Heart left ventricle (tissue), 16 donors: ENCODE measurements at places on chromosomes 13 and 19. TPM values are rescaled to one million over a fixed set of nuclear protein-coding genes. Genes with fewer than 3 reads are reported as not detected.

GRCh38 chr13:113637262-113638160, 20.5 kb downstream of the ATP4B start:
- no peaks in the 10 kb centered on the region for H3K27me3 ChIP-seq
- no peak overlapping the region for H3K4me3 ChIP-seq

The ZNF575 gene
- 0.65 TPM for polyA plus RNA-seq

DNA sequence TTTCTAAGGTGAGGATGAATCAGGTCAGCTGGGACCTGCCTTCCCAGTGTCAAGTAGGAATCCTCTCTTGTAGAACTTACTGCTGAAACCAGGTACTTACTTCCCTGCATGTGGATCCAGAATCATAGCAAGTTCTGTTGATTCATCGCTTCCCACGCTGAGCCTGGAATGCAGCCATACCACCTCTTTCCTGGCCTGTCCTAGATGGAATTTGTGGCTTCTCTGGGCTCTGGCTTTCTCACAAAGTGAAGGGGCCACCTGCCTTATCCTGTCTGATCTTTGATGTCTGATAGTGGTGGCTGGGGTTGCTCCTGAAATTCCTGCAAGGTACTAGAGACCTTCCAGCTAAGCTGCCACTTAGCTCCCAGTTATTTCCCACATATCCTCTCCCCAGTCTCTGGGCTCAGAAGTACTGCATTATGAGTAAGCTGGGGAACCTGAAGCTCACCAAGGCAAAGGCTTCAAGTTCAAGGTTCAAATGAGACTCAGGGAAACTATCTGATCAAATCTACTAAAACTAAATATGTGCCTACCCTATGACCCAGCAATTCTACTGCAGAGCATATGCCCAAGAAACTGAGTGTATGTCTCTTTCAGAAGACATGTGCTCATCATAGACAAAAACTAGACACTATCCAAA, 103.5 kb downstream of the SUCLA2 start:
- no peaks in the 10 kb centered on the region for H3K36me3 ChIP-seq
- no peak overlapping the region for H3K27ac ChIP-seq
- DNase-seq: no peak
- no peaks in the 10 kb centered on the region for H3K4me1 ChIP-seq

DNA sequence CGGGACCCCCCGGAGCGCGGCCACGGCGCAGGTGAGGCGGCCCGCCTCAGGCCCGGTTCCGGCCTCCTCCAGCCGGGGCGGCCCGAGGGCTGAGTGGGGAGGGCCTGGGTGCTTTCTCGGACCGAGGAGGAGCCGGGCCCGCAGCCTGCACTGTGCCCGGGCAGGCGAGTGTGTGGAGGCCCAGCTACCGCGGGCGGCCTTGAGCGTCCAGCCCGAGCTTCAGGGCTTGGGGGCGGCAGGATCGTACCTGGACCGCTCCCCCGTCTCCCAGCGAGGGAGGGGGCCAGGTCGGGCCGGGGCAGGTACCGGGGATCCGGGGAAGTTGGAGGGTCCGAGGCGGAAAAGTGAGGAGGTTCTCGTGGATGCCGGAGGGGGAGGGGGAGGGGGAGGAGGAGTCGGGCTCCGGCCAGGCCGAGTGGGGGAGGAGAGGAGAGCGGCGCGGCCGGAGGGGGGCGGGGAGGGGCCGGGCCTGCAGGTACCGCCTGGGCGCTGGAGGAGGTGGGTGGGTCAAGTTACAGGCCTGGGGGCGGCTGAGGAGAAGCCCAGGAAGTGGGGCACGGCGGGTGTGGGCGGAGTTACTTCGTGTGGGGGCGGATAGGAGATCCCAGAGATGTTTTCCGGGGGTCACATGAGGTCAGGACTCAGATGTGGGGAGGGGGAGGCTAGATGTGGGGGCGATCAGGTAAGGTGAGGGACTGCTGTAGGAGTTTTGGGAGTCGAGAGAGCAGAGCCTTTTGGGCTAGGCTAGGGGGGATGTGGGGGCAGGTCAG, 545 bp downstream of the NACC1 start:
- no peaks in the 10 kb centered on the region for H3K27me3 ChIP-seq
- peak overlapping the region; percentile 67 for H3K27ac ChIP-seq
- H3K36me3 ChIP-seq: peaks cover 8% of the 10 kb centered on the region
- peak; percentile 47 for DNase-seq
- H3K4me1 ChIP-seq: peaks cover 40% of the 10 kb centered on the region

- H3K27me3 ChIP-seq: no peaks in the 10 kb centered on the region
- no peak overlapping the region for H3K27ac ChIP-seq
- DNase-seq: no peak
- no peaks in the 10 kb centered on the region for H3K4me1 ChIP-seq
Observed at GRCh38 chr13:71718931-71719330, 148.1 kb downstream of the DACH1 start.

DNA sequence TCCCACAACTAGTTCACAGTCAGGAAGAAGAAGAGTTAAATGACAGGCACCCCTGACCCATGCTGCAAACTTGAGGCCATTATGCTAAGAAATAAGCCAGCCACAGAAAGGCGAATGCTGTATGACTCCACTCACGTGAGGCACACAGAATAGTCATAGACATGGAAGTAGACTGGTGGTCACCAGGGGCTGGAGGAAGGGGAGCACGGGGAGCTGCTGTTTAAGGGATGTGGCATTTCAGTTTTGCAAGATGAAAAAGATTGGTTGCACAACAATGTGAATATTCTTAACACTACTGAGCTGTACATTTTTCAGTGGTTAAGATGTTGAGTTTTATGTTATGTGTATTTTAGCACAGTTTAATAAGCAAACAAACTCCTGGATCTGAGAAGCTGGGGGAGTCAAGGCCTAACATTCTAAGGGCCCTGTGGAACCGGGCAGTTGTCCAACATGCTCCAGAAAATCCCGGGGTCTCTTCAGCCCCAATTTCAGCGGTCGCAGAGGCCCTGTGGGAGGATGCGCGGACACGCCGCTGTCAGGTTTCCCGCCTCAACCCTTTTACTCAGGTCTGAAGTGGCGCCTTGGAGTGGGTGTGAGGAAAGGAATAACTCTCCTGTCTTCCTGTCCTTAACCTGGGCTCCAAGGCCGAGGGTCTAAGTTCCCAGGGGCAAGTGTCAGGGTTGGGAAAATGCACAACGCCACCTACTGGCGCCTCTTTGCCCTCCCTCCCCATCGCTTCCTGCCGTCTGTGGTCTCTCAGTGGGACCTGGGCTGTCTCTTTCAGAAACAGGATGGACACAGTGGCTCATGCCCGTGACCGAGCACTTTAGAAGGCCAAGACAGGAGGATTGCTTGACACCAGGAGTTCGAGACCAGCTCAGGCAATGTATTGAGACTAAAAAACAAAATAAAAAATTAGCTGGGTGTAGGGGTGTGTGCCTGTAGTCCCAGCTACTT, 4.4 kb upstream of the TMEM272 start:
- DNase-seq: no peak
- H3K27ac ChIP-seq: no peak overlapping the region
- H3K4me3 ChIP-seq: no peak overlapping the region
- H3K27me3 ChIP-seq: no peaks in the 10 kb centered on the region
- H3K4me1 ChIP-seq: peaks cover 16% of the 10 kb centered on the region
- no peaks in the 10 kb centered on the region for H3K36me3 ChIP-seq

DNA sequence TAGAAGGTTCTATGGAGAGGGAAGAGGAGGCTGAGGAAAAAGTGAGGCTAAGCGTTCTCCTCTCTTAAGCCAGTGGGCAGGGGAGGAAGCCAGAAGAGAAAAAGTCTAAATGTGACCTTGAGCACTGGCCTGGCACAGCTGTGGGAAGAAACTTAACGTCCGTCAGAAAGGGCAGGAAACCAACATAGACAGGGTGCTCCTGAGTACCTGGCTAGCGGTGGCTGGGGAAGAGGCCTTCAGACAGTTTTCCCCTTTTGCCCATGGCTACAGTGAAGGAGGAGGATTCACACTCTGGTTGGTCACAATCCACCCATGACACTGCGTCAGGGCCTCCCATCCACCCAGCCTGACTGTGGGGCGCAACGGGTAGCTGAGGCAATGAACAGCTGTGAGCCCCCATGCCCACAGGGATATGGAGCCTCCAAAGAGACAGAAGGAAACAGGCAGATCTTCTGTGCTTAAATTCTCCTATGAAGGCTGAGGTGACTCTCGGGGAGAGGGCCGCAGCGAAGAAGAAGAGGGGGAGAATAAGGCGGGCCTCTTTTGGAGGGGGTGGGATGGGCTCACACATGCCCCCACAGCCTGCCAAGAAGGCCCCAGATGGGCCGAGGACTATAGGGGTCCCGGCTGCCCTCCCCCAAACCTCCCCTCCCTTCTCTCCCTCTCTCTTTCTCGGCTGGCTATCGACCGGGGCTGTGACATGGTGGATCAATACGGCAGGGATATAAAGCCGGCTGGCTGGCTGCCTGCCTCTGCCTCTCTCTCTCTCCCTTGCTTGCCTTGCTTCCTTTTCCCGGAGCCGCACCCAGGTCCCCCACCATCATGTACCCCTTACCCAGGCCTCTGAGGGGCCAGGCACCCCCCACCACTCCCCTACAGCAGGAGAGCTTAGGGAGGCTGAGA, 19.8 kb upstream of the POU2F2 start:
- H3K4me3 ChIP-seq: no peak overlapping the region
- DNase-seq: peak; percentile 6
- no peak overlapping the region for H3K27ac ChIP-seq
- no peaks in the 10 kb centered on the region for H3K36me3 ChIP-seq

- H3K27me3 ChIP-seq: no peaks in the 10 kb centered on the region
- no peak overlapping the region for H3K4me3 ChIP-seq
- DNase-seq: no peak
Observed at GRCh38 chr19:35487656-35488182, 2.5 kb downstream of the KRTDAP start.

The SPTBN4 gene
- polyA plus RNA-seq: 2.3 TPM

DNA sequence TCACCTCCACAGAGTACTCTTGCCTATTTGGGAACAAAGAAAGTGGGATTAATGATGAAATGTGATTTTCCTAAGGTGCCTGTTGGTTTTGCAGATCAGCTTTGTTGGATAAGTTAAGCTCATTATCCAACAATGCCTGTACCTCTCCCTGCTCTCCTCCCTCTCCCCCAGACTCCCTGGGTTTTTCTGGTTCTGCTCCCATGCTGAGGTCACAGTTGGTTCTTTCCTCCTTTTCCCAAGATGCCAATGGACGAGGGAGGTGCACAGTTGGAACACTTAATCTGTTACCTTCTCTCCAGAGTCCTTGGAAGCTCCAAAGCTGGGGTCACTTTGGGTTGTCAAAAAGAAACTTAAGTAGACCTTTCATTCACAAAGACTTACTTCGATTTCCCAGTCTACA, 1.6 kb downstream of the OXGR1 start:
- no peak overlapping the region for H3K27ac ChIP-seq
- no peak for DNase-seq
- H3K4me3 ChIP-seq: no peak overlapping the region
- H3K27me3 ChIP-seq: no peaks in the 10 kb centered on the region
- H3K4me1 ChIP-seq: peaks cover 12% of the 10 kb centered on the region

The UPK1A gene
- polyA plus RNA-seq: not detected

DNA sequence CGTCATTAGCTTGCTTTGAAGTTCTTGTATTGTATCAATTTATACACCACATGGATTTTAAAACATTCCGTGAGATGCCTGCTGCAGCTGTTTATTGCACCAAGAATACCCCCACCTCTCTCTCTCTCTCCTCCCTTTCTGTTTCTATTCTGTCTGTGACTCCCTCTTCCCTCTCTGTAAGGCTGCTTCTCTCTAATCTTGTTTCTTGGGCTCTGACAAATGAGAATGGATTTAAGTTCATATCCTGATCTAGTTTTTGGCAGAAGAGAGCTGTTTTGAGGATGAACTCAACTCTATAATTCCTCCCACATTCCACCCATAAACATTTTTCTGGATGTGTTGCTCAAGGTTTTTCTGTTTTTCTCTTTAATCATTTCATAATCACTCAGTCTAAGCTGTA, 144.3 kb upstream of the FRY start:
- H3K27ac ChIP-seq: peak overlapping the region; percentile 64
- H3K4me3 ChIP-seq: no peak overlapping the region
- no peak for DNase-seq
- peaks cover 75% of the 10 kb centered on the region for H3K4me1 ChIP-seq
- H3K27me3 ChIP-seq: no peaks in the 10 kb centered on the region

GRCh38 chr19:38924388-38924787, 6.2 kb downstream of the SARS2 start:
- no peak overlapping the region for H3K4me3 ChIP-seq
- peaks cover 14% of the 10 kb centered on the region for H3K4me1 ChIP-seq
- H3K36me3 ChIP-seq: peaks cover 31% of the 10 kb centered on the region

DNA sequence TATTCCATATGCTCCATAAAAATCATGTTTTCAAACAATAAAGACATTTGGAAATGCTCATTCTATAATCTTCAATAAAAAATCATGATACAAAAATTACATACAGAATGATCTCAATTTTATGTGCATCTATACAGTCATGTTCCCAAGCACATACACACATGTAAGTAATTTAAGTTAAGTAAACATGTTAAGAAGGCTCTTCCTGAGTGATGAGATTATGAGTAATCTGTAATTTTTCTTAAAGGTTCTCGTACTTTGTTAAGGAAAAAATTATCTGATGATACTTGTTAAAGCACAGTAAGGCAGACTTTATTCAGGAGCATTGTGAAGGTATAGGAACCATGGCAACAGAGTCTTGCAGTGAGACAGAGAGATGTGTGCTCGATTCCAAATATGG, 30.0 kb upstream of the DLEU7 start:
- no peak overlapping the region for H3K27ac ChIP-seq
- DNase-seq: no peak
- no peaks in the 10 kb centered on the region for H3K4me1 ChIP-seq
- no peaks in the 10 kb centered on the region for H3K27me3 ChIP-seq

The CCL25 gene
- polyA plus RNA-seq: not detected

- H3K27ac ChIP-seq: no peak overlapping the region
- no peaks in the 10 kb centered on the region for H3K36me3 ChIP-seq
- H3K4me1 ChIP-seq: no peaks in the 10 kb centered on the region
- H3K27me3 ChIP-seq: no peaks in the 10 kb centered on the region
Observed at GRCh38 chr19:1307320-1307719, 21.6 kb downstream of the EFNA2 start.

DNA sequence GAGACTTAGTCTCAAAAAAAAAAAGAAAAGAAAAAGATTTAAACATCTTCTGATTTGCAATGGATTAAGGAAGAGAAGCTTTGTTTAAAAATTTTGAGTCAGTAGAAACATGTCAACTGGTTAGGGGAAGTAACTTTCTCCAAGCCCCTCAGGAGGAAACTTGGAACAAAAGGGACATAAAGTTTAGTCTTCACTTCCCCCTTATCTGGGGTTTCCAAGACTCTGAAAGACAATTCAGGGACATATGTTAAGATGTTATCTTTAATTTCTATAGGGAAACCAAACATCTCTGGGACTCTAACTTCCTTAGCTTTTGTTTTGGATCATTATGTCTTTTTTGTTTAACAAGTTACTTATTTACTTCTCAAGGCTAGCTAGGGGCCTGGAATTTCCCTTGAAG, 20.1 kb upstream of the MRI1 start:
- DNase-seq: no peak
- no peak overlapping the region for H3K4me3 ChIP-seq
- H3K36me3 ChIP-seq: no peaks in the 10 kb centered on the region
- no peaks in the 10 kb centered on the region for H3K27me3 ChIP-seq

- no peak overlapping the region for H3K4me3 ChIP-seq
- H3K27ac ChIP-seq: no peak overlapping the region
- H3K27me3 ChIP-seq: no peaks in the 10 kb centered on the region
Observed at GRCh38 chr13:39016787-39017186, 21.1 kb downstream of the PROSER1 start.

- H3K36me3 ChIP-seq: peaks cover 15% of the 10 kb centered on the region
- no peaks in the 10 kb centered on the region for H3K4me1 ChIP-seq
- no peaks in the 10 kb centered on the region for H3K27me3 ChIP-seq
- peak overlapping the region; percentile 19 for H3K27ac ChIP-seq
Observed at GRCh38 chr13:31945202-31945961, 86.2 kb upstream of the FRY start.
